NCI-H1092 (cell line): ENCODE measurements at places on chromosomes 3 and 15.

DNA sequence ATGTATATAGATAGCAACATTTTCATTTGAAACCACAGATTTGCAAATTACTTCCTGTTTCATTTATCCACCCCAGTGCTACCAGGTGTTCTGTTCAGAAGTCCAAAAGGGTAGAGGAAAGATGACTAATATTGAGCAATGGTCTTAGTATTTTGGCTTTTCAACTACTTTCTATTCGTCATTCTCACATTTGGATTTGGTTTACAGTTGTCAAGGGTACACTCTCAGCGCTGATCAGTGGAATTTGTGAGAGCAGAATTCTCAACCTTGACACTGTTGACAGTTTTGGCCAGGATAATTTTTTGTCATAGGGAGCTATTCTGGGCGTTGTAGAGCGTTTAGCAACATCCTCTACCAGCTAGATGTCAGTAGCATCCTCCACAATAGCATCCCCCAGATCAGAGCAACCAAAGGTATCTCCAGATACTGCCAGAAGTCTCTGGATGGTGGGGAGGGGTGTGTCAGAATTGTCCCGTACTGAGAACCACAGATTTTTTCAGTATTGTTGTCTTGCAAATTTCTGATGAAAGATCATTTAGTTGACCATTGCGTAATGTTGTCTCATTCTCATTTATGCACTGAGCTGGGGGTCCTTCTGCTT is 4.2 kb downstream of the HMCES start:
- no peak for DNase-seq

DNA sequence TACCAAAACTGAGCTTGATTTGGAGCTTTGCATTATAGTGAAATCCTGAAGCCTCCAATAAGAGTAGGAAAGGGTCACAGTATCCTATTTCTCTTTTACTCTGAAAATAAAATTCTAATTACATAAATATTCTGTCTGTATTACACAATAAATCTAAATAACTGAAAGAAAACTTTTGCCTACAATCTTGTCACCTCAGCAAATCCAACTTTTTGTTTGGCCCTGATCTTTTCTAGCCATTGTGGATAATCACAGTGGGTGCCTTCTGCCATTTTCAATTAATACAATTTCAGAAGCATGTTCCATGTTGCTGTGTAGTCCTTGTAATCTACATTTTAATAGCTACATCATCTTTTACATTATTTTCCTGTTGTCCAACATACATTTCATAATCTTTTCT is 29.4 kb upstream of the TIPARP start:
- DNase-seq, result no peak

GRCh38 chr3:49248840-49249227 is 28.2 kb downstream of the C3orf62 start:
- DNase-seq, result no peak

GRCh38 chr15:96130734-96131133 is 199.8 kb upstream of the NR2F2 start:
- no peak for DNase-seq

DNA sequence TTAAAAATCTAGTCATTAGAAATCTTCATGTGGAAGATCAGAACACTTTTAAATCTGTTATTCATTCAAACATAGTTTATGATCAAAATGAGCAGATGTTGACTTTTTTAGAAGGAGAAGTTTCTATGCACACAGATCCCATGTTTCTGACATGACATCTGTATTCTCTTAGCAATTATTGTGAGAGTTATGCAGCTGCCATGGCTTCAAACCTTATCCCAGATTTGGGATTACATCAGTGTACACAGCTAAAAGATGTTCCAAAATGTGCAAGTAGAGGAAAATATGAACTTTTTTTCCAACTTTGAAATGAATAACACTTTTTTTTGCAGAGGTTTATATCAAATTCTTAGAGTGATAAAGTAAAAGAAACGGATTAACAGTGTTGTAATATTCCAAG is 1166.9 kb downstream of the ZPLD1 start:
- DNase-seq, result no peak

DNA sequence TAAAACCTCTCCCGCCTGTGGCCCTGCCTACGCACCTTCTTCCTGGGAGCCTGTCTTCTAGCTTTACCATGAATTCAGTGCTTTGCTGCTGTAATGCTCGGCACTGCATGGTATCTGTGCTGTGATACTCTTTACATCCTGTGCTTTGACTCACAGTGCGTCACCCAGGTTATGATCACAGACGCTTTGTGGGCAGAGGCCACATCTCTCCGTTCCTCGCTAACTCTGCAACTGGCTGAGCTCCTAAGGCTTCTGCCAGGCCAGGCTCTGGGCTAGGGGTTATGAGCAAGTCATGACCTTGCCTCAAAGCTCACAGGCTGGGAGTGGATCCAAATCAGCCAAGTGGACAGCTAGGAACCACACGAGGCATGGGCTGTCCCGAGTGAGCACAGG is 23.2 kb downstream of the SPTBN5 start:
- DNase-seq, result no peak

DNA sequence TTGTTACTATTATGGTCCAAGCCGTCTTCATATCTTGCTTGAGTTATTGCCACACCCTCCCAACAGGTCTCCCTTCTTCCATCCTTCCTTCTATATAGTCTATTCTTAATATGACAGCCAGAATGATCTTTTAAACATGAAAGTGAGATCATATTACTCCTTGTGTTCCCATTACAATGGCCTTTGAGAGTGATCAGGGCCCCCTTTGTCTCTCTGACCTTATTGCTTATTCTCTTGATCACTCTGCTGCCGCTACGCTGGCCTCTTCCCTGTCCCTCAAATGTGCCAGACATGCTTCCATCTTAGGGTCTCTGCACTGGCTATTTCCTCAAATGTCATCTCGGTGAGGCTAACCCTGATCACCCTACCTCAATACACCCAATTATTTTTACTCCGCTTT is 38.1 kb downstream of the UBE2E2 start:
- DNase-seq, result no peak

GRCh38 chr15:27820232-27820631 is 278.9 kb downstream of the OCA2 start:
- no peak for DNase-seq

DNA sequence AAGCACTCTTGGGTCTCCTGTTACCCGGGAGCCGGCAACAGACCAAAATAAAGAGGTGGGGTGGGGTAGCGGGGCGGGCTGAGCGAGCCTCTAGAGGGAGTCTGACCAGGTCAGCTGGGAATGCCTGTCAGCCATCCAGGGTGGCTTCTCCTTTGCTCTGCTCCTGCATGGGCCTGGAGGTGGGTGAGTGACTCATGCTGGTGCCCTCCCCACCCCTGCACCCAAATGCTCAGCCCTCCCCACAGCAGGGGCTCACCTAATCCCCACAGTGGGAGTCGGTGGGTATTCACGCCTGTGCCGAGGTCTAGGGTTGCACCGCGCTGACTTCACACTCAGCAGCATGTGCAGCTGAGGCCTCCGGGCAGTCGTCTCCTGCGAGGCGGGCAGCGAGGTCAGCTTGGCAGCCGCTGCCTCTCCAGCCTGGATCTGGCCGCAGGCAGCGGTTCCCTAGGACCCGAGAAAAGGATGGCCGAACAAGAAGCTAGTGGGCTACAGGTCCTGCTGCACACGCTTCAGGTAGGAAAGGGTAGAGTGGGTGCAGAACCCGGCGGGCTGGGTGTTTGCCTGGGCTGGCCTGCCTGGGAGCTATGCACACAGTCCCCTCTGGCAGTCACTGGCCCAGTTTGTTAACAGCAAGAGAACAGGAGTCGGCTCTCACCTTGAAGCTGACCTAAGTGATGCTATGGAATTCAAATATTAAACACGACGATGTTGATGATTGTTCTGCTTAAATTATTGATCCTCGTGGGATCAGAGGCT is at the start of gene AGBL1:
AGBL1 (plus strand) TSS at position 364 of the 759 bp plus-strand sequence.
- DNase-seq, result no peak

- DNase-seq, result no peak
Observed at GRCh38 chr3:15154326-15154725, 51.7 kb upstream of the CAPN7 start.

DNA sequence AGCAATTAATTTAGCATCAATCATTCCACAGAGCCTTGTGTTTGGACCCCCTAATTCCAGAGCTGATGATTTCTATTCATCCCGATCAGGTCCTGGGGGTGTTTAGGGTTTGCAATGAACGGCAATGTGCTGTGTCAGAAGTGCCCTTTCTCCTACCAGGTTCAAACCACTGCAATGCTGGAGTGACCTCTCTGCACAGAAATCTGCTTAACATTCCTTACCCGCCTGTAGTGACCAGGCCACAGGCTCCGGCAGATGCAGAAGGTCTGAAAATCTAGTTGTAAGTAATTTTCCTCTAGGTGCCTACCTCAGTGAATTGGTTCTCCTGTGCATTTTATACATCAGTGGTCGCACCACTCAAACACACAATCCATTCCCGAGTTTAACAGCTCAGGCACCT is 725.3 kb upstream of the CFAP20DC start:
- DNase-seq, result no peak

GRCh38 chr3:50873376-50874157 is 198.8 kb downstream of the DOCK3 start:
- DNase-seq, result no peak

- DNase-seq, result no peak
Observed at GRCh38 chr15:66614951-66615760, 49.4 kb upstream of the LCTL start.

DNA sequence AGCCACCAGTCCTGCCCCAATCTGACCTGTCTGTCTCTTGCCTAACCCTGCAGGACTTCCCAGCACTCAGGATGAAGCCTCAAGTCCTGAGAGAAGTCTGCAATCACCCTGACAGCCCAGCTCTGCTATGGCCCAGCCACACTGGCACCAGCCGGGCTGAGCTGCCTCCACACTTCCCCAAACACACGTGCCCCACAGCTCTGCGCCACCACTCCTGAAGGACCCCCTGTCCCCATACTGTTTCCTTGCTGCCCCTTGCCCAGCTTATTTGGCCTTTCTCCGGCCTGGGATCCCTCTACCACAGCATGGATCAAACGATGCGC is 76.6 kb downstream of the TBC1D2B start:
- DNase-seq, result no peak

DNA sequence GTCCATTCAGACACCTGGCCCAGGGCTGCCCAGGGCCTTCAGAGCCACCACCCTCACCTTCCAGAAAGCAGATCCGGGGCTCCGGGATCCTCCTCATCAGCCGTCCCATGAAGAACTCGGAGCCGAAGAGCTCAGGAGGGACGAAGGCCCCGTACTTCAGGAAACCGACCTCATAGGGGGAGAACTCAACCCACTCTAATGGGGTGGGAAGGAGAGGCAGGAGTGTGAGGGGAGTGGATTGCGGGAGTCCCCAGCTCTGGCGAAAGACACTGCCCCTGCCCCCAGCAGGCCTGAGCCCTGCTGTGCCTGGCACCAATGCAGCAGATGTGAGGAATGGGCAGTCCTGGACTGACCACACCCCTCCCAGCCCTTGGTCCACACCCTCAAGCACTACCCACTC is 22.6 kb downstream of the PLA2G4D start:
- no peak for DNase-seq

DNA sequence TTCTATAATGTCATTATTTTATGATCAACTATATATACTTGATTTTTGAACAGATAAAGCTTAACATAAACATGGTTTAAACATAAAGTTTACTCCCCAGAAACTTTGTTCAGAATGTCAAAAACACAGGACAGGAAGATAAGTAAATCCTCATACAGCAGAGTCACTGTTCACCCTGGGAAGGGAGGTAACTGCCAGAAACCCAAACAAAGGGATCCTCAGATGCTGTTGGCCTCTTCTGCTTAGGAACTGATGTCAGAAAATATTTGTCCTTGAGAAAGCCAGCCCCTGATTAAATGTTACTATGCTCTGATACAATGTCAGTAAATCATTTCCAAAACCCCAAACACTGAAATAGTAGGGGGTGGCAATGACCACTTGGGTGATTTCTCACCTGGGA is 185.3 kb downstream of the TJP1 start:
- no peak for DNase-seq

DNA sequence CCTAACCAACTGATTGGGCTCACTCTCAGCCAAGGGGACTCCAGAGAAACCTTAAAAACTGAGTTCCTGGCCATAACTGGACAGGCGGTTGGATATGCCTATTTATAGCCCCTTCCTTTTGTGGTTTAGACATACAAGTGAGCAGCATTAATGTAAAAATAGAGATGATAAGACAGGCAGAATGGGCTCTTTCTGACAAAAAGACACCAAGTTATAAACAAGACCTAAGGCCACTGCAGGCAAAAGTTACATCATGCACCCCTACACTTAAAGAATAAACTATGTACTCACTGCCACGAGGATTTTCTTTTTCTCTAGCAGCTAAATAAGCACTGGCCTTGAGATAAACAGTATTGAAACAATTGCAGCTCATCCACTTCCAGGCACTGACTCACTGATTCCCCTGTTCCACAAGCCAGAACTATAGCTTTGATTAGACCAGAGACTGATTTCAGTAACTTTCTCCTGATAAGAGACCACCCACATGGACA is 30.1 kb downstream of the SUCNR1 start:
- no peak for DNase-seq

- no peak for DNase-seq
Observed at GRCh38 chr3:173007079-173007723, 133.8 kb downstream of the SPATA16 start.

DNA sequence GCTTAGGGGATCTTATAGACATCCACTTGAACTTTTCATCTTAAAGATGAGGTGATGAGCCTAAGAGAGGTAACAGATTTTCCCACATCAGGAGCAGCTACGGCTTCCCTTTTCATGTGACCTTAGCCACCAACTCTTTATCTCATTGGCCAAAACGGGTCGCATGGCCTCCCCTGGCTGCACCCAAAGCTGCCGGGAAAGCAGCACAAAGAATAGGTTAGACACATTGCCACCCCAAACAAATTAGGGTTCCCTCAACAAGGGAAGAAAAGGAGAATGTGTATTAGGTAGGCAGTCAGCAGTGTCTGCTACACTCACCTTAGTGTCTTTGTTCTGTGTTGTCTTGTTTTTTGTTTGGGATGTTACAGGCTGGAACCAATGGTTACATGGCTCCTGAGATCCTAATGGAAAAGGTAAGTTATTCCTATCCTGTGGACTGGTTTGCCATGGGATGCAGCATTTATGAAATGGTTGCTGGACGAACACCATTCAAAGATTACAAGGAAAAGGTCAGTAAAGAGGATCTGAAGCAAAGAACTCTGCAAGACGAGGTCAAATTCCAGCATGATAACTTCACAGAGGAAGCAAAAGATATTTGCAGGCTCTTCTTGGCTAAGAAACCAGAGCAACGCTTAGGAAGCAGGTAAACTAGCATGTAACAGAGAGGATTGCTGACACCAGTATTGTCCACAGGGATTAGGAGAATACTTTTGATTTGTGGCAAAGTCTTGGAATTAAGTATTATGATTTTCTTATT is 44.2 kb downstream of the GRK7 start:
- DNase-seq, result no peak

DNA sequence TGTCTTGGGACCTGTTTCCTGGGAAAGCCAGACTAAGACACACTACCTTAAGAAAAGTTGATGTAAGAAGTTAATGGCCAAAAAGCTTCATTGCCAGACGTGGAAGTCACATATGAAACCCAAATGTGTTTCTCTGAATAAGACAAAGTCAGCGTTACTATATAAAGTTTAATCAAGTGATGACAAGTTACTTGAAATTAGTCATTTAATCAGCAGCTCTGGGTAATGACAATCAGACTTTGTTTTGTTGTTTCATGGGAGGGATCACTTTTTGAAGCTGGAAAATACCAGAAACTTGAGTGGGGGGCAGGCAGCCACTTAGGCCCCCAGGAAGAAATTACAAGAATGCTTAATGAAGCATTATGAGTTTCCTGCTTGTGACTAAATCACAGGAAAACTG is 218.6 kb downstream of the PTPRG start:
- no peak for DNase-seq
